ENCODE measurements at places on chromosomes 16 and 17.

DNA sequence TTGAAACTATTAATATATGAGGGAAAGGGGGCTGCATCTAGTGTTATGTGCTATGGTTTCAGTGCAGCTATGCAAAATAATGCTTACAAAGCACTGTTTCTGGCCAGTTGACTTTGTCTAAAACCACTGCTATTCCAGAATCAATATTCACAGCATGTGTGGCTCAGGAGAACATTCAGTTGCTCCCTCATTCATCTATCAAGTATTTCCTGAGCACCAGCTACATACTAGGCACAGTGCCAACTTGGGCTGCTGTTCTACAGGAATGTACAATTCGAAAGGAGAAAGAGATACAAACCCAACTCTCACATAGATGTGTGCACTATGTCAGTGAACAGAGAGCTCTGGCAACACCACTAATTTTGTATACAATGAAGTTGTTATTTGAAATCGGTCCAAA lies 183.0 kb downstream of the PHKB start:
- no peak for DNase-seq

DNA sequence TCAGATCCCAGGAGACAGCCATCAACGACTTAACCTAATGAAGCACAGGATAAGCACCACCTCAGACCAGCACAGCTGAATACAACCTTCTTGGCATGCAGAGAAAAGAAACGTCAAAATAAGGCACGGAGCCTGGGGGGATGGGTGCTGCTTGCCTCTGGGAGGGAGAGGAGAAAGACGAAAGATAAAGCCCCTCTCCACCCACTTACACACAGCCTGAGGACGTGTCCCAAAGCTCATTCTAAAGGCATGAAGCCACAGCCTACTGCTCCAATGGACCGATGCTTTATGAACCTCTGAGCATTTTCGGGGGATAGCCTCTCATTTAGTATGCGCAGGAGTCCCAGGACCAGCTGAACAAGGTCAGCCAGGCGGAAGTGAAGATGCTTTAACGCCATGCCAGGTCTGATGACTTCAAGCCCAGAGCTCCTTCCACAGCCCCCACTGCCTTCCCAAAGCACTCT lies 31.1 kb downstream of the ST3GAL2 start:
- DNase-seq = no peak

GRCh38 chr16:23635958-23636357 lies 5.2 kb downstream of the PALB2 start:
- DNase-seq = no peak

DNA sequence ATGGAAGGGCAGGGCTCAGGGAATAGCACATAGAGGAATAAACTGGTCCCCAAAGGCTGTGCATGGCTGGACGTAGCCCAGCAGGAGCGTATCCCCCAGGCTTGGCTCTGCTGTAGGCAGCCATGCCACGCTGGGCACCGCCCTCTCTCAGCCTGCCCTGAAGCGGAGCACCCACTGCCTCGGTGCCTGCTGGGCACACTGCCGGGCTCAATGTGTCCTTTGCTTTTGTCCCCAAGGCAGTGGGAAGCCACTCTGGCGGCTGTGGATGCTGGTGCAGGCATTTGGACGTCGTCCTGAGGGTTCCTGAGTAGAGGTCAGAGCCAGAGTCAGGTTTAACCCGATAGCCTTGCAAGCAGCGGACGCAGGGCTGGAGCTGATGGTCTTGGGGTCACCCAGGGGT lies 141.0 kb downstream of the ENGASE start:
- DNase-seq = no peak

DNA sequence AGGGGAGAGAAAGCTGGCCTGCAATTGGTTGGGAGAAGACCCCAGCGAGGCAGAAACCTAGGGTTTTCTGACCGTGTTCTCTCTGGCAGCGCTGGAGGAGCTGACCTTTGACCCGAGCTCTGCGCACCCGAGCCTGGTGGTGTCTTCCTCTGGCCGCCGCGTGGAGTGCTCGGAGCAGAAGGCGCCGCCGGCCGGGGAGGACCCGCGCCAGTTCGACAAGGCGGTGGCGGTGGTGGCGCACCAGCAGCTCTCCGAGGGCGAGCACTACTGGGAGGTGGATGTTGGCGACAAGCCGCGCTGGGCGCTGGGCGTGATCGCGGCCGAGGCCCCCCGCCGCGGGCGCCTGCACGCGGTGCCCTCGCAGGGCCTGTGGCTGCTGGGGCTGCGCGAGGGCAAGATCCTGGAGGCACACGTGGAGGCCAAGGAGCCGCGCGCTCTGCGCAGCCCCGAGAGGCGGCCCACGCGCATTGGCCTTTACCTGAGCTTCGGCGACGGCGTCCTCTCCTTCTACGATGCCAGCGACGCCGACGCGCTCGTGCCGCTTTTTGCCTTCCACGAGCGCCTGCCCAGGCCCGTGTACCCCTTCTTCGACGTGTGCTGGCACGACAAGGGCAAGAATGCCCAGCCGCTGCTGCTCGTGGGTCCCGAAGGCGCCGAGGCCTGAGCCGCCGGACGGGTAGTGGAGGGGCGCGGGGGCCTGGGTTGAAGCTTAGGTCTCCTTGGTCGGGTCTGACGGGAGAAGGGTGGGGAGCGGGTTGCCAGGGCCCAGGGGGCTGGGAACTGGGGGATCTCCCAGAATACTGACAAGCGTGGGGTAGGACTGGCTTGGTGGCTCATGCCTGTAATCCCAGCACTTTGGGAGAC lies 7.4 kb upstream of the PYDC1 start:
- no peak for DNase-seq

DNA sequence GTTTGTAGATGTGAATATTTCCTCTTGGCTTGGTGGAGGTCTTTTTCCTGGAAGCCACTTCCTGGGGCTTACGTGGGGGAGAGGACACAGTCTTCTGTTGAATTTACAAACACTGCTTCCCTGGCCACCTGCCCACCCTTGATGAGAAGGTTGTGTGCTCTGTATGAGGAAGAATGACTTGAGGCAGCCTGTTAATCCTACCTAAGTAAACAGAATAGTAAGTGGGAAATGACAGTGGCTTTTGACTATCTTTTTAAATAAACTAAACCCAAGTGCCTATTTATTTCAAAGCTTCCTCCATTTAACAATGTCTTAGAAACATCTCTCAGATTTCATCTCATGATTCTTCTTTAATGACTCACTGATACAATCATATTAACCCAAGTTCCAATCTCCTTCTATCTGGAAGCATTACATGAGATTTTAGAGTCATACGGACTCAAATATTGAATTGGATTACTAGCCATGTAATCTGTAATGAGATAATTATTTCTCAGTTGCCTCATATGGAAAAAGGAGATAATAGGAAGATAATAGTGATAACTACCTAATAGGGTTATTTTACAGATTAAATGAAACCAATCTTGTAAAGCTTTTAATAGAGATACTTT lies 96.6 kb upstream of the SMIM36 start:
- DNase-seq = peak; percentile 82

DNA sequence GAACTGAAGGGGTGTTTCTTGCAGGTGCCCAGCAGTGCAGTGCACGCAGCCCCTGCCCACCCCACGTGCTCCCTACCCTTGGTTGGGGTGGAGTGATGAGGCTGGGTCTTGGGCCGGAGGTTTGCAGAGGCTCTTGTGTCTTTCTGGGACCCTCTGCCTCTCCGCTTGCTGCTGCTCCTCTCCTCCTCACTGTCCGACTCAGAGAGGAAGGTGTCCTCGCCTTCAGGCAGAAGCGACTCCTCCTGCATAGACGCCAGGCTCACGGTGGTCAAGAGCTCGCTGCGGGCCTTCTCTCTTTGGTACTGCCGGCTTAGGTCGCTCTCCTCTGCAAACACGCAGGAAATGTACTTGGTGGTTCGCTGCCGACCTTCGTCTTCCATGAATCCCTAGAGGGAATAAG lies 42.9 kb downstream of the GTF3C1 start:
- no peak for DNase-seq

GRCh38 chr17:18963126-18964017 lies 11.4 kb downstream of the SLC5A10 start:
- DNase-seq = no peak

- DNase-seq = no peak
These were observed 48.1 kb downstream of the MYO18A start for GRCh38 chr17:29131814-29132682.

GRCh38 chr17:57987581-57988300 lies at the start of gene VEZF1:
VEZF1 (minus strand) TSS chr17:57988254; CDS start chr17:57988111, 143 bp downstream.
- DNase-seq = peak; percentile 78

- DNase-seq = no peak
These were observed 107.3 kb downstream of the SDK2 start for GRCh38 chr17:73536700-73537605.

GRCh38 chr16:84232969-84233368 lies 6.8 kb downstream of the KCNG4 start:
- no peak for DNase-seq

- no peak for DNase-seq
These were observed 73.6 kb upstream of the MRTFB start for GRCh38 chr16:13997526-13997925.

Measured in NCI-H510A treated with DMSO at 0.1 percent for 48 hours (cell line).